Gastroesophageal sphincter (tissue), 4 donors: ENCODE measurements at places on chromosomes 12 and 14.

DNA sequence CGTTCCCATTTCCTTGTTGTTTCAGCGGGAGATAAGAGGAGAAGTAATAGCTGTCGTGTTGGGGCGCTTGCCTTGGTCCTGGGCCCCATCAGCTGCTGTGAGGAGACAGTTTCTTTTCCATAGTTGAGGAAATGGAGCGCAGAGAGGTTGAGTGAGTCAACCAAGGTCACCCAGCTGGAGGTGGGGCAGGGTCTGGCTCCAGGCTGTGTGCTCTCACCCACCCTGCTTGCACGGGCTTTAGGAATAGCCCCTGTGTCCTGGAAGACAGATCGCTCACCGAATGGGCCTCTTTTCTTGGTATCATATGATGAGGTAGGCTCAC lies 165.7 kb upstream of the RTL1 start:
- ATAC-seq, result no peak

GRCh38 chr12:121713257-121713777 lies 765 bp downstream of the TMEM120B start:
- ATAC-seq, result peak; percentile 37

DNA sequence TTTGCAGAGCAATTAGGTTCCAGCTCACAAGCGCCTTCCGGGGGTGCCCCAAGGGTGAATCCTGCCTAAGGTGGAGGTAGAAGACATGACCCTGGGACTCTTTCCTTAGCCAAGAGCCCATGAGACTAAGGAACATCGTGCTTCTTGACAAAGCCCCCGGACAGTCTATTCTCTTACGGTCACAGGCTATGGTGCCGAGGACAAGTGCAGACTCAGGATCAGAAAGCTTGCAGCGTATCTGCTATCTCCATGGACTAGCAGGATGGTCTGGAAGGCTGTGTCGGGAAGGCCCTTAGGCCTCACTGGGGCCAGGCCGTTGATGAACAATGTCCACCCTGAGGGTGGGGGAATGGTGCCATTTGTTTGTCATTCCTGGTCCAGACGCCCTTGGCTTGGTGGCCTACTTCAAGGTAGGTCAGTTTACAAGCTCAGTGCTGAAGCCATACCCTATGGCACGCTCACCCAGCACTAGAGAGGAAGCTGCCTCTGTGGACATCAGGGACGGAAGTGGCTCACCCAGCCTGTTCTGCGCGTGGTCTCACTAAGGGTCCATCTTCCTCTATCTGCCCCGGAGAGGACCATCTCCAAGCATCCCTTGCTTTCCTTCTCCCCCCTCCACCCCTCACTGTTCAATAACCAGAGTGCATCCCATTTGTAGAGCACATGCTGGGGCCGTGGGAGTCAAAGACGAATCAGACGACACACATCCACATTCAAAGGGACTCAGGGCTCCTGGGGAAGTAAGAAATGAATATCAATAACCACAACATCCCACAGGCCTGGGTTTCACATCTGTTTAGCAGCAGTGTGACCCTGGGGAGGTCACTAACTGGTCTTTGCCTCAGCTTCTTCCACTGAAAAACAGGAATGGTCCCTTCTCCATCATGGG lies 45.0 kb upstream of the IQSEC3 start:
- no peak for ATAC-seq

GRCh38 chr14:97976861-97977260 lies 1179.7 kb downstream of the VRK1 start:
- no peak for ATAC-seq

DNA sequence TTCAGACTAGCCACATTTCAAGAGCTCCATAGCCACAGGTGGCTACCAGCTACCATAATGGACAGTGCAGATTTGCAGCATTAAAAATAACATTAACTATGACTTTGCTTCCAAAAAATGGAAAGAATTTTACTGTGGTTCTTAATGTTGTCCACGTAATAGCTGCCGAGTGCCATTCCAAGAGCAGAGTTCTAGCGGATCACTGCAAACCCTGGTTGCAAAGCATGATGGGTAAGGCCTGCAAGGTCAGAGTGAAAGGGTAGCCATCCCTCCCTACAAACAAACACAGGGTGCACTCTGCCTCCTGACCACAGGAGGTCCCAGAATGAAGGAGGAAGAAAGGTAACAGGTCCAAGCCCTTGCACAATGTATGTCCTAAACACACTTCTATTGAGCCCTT lies 157.6 kb downstream of the DPF3 start:
- no peak for ATAC-seq
